ENCODE measurements at places on chromosomes 5 and 9.

DNA sequence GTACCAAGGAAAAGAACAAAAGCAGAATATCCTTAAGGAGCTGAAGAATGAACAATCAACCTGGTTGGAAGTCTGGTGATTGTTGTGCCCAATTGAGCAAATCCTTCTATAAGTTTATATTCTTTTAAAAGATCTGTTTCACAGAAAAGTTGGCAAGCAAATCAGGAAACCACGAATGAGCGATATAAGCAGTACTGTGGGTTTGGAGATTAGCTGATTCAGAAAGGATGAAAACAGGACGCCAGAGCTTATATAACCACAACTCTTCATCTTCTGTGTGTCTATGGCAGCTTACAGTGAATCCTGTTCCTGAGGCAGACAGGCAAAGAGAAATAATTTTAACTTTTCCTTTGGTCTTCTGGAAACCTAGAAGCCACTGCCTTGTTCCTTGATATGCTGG lies 61.7 kb downstream of the SLC38A9 start:
- DNase-seq = no peak

DNA sequence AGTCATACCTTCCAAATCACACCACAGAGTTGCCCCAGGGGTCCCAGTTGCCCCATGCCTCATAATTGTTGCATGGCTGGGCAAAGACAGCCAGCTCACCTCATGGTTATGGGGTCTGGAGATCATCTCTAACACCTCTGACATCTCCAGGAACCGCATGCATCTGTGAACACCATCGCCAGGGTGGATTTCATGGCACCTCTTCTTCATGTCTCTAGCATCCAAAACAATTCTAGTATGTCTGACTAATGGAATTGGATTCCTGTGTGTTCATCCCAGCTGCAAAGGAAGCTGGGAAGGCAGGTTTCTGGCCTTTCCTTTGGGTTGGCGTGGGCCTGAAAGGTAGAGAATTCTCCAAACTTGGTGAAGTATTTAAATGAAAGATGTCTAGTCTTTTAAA lies 122.3 kb upstream of the ABCA1 start:
- DNase-seq = no peak

DNA sequence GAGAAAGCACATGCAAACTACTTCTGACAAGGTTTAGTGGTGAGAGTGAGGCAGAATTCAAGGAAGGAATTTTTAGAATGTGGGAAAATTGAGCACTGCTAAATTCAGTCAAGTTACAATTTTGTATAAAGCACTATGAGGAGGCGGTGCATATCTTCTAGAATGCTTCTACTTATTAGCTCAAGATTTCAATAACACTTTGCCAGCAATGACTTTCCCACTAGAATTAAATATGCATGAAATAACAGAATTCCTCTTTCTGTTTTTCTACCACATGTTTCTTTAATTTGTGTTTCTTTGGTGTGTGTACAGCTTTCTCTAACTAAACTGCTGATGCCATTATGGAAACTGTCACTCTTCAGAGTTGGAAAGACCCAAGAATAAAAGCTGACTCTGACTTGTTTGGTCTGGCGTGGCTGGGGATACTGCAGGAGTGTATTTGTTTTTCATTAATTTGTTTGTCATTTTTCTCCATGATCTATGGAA lies 163.5 kb downstream of the ARSB start:
- no peak for DNase-seq

DNA sequence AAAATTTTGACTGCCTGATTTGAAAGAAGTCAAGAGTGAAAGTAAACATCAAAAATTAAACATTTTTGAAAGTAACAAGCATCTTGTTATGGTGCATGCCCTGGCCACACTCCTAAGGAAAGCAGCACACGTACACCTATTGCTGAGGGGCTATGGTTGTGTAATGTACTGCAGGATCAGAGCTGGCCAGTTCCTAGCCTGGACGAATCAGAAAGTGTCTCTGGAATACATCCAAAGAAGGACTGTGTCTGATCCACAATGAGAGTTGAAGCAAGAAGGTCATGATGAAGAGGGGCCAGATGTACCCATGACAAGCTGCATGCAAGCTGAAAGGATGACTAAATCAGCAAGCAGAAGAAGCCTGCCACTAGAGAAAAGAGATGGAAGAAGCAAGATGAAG lies 618.2 kb downstream of the TLE1 start:
- DNase-seq = no peak

GRCh38 chr9:105390871-105391270 lies 57.0 kb upstream of the FSD1L start:
- no peak for DNase-seq

- no peak for DNase-seq
Measured at GRCh38 chr5:67509402-67510186, 313.0 kb upstream of the CD180 start.

DNA sequence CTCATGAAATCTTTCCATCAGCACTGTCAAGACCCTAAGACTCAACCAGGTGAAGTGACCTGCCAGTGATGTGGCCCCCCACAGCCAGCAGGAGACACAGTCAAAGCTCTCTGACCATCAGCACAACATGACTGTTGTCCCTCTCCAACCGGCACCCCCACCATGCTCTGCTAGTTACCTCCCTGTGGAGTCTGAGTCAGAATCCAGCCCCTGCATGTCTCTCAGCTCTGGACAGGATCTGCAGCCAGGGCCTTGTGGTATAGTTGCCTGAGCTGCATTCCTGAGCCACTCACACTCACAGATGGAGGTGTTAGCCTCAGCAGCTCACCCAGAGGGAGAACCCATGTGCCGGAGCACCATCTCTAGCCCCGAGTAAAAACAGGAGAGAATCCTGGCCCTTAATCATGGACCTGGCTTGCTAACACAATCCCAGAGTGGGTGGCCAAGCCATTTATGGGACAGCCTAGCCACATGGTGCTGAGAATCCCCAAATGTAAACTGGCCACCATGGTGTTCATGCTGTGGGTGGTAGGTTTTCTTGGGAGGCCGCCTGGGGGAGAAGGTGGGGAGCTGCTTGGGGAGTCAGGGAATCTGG lies 237.8 kb downstream of the PAPPA start:
- DNase-seq = no peak

DNA sequence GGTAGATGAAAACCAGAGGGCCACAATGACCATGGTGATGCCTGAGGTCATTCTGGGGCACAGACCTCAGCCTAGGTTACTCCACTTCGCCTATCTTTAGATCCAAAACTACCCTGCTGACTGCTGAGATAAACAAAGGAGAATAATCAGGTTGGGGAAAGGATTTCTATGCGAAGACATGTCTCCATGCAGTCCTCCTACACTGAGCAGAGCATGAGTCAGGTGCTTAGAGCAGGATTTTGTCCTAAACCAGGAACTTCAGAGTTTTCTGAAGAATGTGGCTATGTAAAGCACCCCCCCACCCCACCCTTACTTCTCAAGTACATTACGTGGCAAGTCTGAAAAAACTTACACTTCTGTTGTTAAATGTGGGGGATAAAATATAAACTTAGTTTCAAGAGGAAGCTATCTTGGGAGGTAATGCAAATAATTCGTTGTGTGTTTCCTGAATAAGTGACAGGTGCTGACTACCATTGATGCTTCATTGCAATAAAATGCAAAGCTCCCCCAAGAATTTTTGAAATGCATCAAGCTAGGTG lies 19.4 kb downstream of the PDCD1LG2 start:
- DNase-seq = no peak

- no peak for DNase-seq
Measured at GRCh38 chr5:180253036-180253824, 38.7 kb downstream of the MAPK9 start.

GRCh38 chr5:101292199-101292598 lies 389.1 kb upstream of the ST8SIA4 start:
- DNase-seq = no peak

- DNase-seq = no peak
Measured at GRCh38 chr9:37005517-37006140, 28.4 kb downstream of the PAX5 start.

GRCh38 chr9:136329211-136329627 lies 1.9 kb downstream of the GPSM1 start:
- DNase-seq = no peak

DNA sequence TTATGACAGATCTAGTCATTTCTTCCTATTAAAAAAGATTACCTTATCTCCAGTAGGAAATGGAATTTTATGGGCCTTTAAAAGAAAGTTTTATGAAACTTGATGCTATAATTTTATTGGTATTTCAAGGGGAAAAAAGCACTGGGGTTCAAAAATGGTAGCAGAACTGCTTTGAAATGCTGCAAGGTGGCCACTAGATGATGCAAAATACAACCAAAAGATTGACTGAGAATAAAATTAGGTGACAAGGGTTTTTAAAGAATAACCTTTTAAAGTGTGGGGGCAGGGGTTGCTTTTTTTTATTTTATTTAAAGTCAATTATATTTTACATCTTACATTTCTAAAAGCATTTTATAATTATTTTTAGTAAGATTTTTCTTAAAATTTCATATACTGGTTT lies 61.7 kb downstream of the KLF9 start:
- no peak for DNase-seq

GRCh38 chr5:97009212-97009898 lies 73.5 kb downstream of the LNPEP start:
- no peak for DNase-seq

- no peak for DNase-seq
Measured at GRCh38 chr9:18806232-18807080, 226.6 kb downstream of the SAXO1 start.

DNA sequence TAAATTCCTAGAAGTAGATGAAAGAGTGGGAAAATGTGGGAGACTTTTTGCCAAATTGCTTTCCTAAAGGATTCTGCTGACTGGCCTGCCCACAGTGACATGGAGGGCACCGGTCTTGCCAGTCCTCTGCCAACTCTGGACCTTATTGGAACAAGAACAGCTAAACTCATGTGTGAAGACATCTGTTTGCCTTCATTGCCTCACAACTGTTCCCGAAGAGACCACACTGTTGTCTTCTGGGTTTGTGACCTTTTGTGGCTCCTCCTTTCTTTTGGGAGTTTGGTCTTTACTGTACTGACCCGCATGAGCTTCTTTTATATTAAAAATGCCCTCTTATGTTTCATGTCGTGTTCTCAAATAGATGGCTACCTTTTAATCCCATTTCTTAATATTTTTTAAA lies 16.1 kb upstream of the WNK2 start:
- no peak for DNase-seq

DNA sequence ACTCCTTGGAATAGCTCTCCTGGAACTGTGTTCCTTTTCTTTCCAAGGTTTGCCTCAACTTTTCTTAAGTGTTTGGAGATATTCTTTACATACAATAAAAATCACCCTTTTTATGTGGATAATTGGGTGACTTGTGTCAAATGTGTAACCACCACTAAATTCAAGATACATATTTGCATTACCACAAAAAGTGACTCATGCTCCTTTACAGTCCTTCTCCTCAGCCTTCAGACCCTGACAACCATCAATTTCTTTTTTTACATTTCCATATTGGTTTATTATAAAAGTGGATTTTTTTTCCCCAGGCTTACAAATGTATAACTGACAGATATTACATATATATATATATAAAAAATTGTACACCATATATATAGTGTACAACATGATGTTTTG lies 372.0 kb upstream of the KCNN2 start:
- DNase-seq = no peak

GRCh38 chr9:109499631-109500410 lies 1.7 kb upstream of the PTPN3 start:
- no peak for DNase-seq

DNA sequence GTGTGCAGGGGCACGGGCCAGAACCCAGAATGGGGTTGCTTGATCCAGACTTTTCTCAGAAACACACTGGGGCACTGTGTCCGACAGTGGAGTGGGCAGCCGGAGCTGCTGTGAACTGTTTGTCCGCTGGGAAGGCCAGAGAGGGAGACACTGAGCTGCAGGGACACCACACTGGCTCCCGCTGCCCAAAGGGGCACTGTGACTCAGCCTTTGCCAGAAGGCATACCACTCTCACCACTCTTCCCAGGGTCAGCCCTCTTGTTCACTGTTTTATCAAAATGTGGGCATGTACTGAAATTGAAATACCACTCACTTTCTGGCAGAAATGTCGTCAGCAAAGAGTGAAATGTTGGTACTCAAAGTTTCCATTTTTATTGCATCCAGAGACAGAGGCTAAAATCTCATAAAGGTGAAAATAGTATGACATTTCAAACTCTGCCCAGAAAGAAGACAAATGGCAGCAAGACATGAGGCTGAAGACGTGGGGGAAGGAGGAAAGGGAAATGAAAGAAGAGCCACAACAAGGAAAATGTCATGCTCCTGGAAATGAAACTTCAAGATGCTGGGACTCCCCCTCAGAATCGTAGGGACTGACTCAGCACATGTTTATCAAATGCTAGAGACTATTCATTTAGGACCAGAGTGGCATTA lies 4.5 kb upstream of the IL7R start:
- DNase-seq = no peak

DNA sequence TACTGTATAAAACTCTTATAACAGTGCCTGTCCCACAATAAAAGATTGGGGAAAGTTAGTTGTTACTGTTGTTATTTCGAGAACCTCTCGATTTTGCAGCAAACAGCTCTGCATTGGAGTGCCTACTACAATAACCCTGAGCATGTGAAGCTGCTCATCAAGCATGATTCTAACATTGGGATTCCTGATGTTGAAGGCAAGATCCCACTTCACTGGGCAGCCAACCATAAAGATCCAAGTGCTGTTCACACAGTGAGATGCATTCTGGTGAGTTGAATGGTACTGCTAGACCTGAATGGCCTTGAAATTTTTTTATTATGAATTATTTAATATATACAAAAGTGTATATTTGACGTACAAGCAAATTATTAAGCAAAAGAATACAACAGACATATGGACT lies 123.2 kb downstream of the TEX10 start:
- DNase-seq = no peak

GRCh38 chr5:7816535-7816901 lies 34.4 kb downstream of the CFAP90 start:
- no peak for DNase-seq

- no peak for DNase-seq
Measured at GRCh38 chr5:16617274-16617968, 624 bp upstream of the RETREG1 start.

- no peak for DNase-seq
Measured at GRCh38 chr5:154071799-154072413, 33.1 kb downstream of the MFAP3 start.

DNA sequence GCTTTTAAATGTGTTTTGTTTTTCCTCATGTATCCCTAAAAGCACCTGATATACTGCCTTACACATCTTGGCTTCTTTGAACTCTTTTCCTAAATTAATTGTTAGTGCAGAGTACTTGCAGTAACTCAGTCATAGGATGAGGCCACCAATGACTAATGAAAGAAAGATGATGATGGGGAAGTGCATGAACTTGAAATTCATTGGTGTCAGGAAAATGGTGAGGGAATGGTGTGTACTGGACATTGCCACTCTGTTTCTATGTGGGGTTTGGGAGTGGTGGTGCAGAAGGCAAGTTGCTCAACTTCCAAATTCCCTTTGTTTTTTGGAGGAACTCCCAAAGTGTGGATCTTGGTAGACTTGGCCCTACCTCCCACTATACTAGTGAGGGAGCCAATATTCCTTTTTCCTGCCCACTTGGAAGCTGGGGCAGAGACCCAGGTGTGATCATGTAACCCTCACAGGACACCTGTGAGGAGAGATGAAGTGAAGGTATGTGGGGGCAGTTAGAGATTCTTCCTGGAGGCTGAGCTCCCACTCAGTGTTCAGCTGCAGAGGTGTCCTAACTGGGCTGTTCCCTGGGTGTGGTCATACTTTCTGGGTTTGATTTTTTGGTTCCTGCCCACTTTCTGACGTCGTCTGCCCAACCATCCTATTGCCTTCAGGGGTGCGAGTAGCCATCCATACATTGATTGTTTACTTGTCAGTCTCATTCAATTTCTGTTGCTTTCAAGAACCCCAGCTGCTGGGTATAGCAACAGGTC lies 298.5 kb downstream of the MAST4 start:
- DNase-seq = no peak

GRCh38 chr9:126612326-126612812 lies 1.4 kb upstream of the LMX1B start:
- DNase-seq = no peak

Data from NT2/D1 (cell line).